OCI-LY7 (cell line): ENCODE measurements at places on chromosomes 11 and 22. TPM values are rescaled to one million over a fixed set of nuclear protein-coding genes. Genes with fewer than 3 reads are reported as not detected.

Gene ARHGAP42
- total RNA-seq: not detected in 2 replicates

Gene TREH
- total RNA-seq: not detected in 2 replicates

Gene ASPHD2
- total RNA-seq: 5.5 and 6.1 TPM in 2 replicates

Gene ZC3H12C
- not detected in 2 replicates for total RNA-seq

Gene F2
- 0.48 TPM in 1 of 2 replicates, not detected in the other for total RNA-seq

Gene TOB2
- 19.9 and 27.0 TPM in 2 replicates for total RNA-seq

Gene TLCD5
- total RNA-seq: 0.50 TPM in 1 of 2 replicates, not detected in the other
